Dermis microvascular lymphatic vessel endothelial cell (primary cell): ENCODE measurements at places on chromosomes 3 and 15.

DNA sequence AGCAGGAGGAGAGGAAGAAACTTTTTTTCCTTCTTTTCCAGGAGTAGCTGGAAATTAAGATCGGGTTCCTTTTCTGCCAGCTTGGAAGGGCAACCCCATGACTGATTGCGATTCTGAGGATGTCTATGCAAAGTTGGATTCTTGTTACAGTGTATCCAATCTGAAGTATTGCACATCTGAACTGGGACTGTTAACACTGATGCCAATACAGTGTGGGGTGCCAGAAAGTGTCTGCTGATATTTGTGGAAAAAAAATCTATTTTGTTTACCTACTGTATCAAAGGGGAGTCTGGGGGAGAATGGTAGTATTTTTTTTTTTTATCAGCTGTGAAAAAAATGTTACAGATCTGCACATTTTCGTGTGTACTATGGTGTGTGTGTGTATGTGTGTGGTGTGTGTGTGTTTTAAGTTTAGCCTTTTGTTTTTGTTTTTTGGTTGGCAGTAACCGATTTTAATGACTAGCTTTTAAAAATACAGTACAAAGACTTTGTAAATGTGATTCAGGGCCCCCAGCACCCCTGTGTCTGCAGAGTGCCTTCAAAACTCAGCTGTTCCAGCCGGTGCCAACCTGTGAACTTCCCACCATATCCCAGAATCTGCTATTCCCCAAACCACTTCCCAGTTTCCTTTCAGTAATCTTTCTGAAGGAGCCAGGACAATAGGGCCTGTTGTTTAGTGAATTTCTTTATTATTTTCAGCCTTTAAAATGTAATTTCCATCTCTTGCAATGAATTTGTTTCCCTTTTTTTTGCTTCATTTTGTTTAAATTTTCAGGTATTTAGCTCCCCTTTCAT is 1.9 kb downstream of the RAP2B start:
- peak; percentile 22 for DNase-seq

GRCh38 chr3:83023086-83023485 is 1261.6 kb upstream of the GBE1 start:
- no peak for DNase-seq

DNA sequence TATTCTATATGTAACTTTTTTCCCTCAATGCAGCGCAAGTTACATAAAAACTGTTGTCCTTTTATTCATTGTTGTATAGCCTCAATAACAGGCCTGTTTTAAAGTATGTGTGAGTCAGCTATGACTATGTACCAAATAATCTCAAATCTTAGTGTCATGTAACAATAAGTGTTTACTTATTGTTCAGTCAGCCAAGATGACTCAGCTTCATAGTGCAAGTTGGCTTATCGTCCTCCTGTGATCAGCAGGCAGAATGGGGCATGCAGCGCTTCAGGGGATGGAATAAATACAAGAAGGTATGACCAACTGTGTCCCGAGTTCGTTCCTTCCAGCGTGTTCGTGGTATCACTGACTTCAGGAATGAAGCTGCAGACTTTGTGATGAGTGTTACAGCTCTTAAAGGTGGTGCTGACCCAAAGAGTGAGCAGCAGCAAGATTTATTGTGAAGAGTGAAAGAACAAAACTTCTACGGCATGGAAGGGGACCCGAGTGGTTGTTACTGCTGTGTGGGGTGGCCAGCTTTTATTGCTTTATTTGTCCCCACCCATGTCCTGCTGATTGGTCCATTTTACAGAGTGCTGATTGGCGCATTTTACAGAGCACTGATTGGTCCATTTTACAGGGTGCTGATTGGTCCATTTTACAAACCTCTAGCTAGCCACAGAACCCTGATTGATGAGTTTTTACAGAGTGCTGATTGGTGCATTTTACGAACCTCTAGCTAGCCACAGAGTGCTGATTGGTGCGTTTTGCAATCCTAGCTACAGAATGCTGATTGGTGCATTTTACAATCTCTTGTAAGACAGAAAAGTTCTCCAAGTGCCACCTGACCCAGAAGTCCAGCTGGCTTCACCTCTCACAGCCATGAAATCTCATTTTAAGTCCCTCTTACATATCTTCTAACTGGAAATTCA is 1016.0 kb downstream of the MCTP2 start:
- DNase-seq: peak; percentile 95

- no peak for DNase-seq
These were observed 27.9 kb upstream of the SFMBT1 start for GRCh38 chr3:53073553-53074365.

GRCh38 chr3:151903501-151903991 is 30.1 kb downstream of the SUCNR1 start:
- peak; percentile 29 for DNase-seq

- DNase-seq: peak; percentile 69
These were observed 19.1 kb upstream of the ADGRG7 start for GRCh38 chr3:100590114-100590839.

GRCh38 chr15:75929799-75930565 is 26.3 kb downstream of the FBXO22 start:
- peak; percentile 17 for DNase-seq

DNA sequence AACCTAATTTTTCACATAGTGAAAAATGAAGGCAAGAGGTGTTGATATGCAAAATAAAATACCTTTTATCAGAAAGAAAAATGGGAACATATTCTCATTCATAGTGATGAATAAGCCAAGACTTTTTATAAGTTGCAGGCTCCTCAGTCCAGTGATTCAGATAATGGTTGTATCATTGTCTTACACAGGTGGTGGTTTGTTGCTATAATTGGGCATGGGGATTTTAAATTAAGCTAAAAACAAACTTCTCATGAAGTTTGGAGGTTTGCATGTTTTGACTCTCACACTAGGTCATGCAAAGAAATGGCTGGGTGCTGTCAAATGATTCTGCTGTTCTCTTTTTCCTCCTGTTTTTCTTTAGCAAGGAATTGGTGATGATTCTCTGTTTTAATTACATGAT is 60.8 kb upstream of the SKIL start:
- DNase-seq: no peak

DNA sequence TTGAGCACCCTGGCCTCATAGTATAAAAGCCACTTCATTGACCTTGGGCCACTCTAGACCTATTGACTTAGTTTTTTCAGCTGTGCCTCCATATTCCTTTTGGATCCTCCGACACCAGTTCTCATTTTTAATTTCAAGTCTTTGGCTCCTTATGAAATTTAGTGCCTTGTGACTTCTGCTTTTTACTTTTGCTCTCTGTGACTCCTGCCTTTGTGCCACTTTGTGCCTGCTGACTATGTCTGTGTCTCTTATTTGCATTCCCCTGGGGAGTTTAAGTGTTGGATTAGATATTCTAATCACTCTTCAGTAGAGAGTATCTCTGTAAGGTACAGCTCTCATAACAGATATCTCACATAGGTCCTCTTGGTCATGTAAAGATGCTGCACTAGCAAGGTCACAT is 39.6 kb upstream of the GPR149 start:
- no peak for DNase-seq

- no peak for DNase-seq
These were observed 37.2 kb downstream of the SNRK start for GRCh38 chr3:43323541-43323940.

DNA sequence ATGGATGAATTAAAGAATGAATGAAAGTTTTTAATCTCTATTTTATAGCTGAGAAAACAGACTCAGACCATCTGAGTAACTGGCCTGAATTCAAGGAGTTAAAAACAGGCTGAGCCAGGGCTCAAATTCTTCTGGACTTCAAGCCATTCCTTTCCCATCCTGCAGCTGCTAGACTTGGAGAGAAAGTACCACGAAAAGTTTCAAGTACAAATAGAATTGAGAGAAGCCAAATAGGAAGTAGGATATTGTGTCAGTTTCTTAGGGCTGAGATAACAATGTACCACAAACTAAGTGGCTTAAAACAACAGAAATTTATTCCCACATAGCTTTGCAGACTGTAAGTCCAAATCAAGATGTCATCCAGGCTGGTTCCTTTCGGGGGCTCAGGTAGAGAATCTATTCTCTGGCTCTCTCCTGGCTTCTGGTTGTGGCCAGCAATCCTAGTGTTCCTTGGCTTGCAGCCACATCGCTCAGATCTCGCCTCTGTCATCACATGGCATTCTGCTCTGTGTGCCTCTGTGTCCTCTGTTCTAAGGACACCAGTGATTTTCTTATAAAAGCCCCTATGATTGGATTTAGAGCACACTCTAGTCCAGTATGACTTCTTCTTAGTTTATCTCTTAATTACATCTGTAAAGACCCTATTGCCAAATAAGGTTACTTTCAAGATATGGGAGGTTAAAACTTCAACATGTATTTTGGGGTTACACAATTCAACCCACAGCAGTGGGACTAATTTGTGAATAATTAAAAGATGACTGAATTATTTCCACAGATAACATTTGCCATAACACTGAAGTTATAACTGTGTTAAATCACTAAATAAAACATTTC is 25.7 kb upstream of the GOLIM4 start:
- peak; percentile 8 for DNase-seq

DNA sequence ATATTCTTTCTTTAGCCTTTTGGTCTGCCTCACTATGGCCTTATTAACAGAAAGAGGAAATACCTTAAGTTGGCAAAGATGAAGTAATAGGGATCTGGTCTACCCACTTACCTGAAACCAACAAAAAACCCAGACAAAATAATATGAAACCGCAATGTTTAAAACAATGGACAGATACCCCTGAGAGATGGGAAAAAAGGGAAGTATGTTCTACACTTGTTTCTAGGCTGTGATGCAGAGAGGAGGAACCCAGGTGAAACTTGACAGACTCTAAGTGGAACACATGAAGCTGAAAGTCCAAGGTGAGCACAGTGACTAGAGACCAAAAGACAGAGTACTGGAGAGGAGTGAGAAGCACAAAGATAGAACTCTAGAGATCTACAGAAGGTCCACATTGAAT is 78.4 kb downstream of the NR2E3 start:
- no peak for DNase-seq

DNA sequence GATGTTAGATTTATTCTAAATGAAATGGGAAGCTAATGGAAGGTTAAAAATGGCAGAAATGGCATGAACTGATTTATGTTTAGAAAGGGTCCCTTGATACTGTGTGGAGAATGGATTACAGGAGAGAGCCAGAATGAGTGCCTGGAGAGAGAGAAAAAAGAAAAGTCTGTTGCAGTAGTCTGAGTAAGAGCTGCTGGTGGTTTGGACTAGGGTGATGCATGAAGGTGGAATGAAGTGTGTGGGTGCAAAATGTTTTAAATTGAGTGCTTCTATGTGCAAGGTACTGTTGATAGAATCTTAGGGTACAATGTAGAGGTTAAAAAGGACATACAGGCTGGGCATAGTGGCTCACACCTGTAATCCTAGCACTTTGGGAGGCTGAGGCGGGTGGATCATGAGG is 11.4 kb upstream of the MGA start:
- DNase-seq: no peak

GRCh38 chr3:127137113-127137512 is 55.8 kb upstream of the PRR23E start:
- DNase-seq: no peak

GRCh38 chr3:152128356-152128755 is 140.4 kb upstream of the MBNL1 start:
- DNase-seq: no peak

DNA sequence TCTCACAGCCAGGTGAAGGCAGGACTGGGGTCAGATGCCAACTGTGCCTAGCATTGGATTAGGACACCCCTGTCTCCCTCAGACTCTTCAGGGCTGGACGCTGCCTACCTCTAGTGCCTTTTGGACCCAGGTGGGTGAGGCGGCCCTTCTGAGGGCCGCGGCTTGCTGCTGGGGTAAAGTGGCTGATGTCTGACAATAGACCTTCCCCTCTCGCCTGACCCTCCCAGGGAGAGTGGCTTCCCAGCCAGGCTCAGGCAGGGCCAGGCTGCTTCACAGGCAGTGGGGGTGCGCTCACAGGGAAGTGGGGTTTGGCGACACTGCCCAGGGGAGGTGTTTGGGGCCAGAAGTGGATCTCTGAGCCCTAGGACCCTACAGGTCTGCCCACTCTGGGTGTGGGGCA is 43.3 kb upstream of the C15orf39 start:
- DNase-seq: no peak

DNA sequence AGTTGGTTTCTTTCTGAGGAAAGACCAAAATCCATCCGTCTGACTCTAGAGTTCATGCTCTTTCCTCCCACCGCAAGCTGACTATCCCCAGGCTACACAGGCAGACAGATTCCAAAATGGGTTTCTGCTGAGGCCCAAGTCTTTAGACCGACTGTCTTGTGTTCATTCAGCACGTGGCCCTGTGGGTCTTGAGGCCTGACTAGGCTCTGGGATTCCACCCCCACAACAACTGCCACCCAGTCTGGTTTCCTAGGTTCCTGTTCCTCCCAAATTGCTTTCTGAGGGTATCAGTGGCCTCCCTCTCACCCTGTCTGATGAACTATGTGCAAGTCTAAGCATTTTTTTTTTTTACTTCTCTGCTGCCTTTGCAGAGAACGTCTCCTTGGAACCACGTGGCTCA is 67.7 kb downstream of the CYP19A1 start:
- DNase-seq: no peak

- no peak for DNase-seq
These were observed 8.4 kb downstream of the RAB6B start for GRCh38 chr3:133887074-133887802.

DNA sequence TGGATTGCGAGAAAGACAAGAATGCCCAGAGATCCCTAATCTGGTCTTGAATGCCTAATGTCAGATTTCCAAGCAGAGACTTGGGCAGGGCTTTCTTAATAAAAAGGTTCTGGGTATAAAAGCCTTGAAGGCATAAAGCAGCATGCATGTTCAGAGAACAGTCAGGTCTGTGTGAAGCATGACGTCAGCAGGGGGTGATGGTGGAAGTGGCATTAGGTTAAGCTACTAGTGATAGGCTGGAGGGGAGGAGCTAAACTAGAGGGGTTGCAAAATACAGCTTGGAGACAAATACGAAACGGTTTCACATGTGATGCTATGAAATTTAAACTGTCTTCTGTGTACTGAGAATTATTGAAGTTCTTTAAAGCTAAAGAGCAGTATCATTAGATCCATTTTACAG is 125.6 kb downstream of the VPS8 start:
- no peak for DNase-seq

- peak; percentile 28 for DNase-seq
These were observed 72.9 kb downstream of the TMCC1 start for GRCh38 chr3:129820587-129820986.

- no peak for DNase-seq
These were observed 32.2 kb downstream of the MCTP2 start for GRCh38 chr15:94263341-94264273.

DNA sequence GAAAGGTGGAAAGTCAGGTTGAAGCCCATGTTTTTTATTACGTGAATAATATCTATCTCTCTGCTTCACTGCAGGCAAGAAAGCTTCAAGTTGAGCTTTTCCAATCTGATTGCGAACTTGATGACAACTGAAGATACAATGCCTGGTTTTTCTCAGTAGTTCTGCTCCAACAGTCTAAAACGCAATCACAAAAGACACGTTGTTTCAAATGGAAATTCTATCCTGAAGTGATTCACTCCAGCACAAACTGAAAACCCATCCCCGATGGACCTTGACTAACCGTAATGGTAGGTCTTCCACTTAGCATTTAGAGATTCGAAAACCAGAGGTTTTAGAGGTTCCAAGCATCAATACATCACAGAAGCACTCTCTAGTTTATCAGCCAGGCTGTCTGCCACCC is 10.6 kb downstream of the B4GALT4 start:
- DNase-seq: no peak

GRCh38 chr3:184379358-184380184 is at the start of gene CHRD:
CHRD (plus strand) TSS chr3:184380054; CDS start chr3:184380319, 265 bp downstream.
- DNase-seq: no peak

GRCh38 chr3:64141476-64141875 is 83.8 kb downstream of the PRICKLE2 start:
- no peak for DNase-seq
